ENCODE measurements at places on chromosomes 3 and 15. TPM values are rescaled to one million over a fixed set of nuclear protein-coding genes. Genes with fewer than 3 reads are reported as not detected.
A peak's percentile ranks its signal among the peaks of the same experiment; 100 is the strongest.

GRCh38 chr15:27214961-27215360 is 244.0 kb downstream of the GABRG3 start:
- H3K4me1 ChIP-seq, result no peaks in the 10 kb centered on the region
- no peak for DNase-seq
- no peaks in the 10 kb centered on the region for H3K36me3 ChIP-seq
- no peak overlapping the region for H3K27ac ChIP-seq
- H3K4me3 ChIP-seq, result no peak overlapping the region

The RARB gene
- 5.8 TPM for total RNA-seq

DNA sequence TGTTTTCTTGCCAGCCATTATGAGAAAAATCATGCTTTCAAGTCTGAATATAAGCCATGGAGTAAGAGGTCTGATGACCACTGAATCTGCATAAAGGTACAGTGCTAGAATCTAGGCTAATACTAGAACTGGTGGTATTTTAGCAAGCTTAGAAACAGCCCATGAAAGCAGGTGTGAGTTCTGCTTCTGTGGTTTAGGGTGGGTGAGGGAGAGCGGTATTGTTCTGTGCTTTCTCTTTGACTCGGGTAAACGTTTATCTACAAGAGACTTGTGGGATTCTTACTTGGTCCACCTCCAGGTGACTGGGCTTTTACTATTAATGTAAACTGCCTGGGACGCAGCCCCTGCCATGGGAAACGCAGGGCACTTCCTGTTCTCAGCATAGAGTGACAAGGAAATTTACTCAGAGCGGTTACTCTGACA is 55.2 kb downstream of the PGPEP1L start:
- peaks cover 35% of the 10 kb centered on the region for H3K4me1 ChIP-seq
- no peaks in the 10 kb centered on the region for H3K27me3 ChIP-seq
- H3K4me3 ChIP-seq, result no peak overlapping the region
- DNase-seq, result no peak

DNA sequence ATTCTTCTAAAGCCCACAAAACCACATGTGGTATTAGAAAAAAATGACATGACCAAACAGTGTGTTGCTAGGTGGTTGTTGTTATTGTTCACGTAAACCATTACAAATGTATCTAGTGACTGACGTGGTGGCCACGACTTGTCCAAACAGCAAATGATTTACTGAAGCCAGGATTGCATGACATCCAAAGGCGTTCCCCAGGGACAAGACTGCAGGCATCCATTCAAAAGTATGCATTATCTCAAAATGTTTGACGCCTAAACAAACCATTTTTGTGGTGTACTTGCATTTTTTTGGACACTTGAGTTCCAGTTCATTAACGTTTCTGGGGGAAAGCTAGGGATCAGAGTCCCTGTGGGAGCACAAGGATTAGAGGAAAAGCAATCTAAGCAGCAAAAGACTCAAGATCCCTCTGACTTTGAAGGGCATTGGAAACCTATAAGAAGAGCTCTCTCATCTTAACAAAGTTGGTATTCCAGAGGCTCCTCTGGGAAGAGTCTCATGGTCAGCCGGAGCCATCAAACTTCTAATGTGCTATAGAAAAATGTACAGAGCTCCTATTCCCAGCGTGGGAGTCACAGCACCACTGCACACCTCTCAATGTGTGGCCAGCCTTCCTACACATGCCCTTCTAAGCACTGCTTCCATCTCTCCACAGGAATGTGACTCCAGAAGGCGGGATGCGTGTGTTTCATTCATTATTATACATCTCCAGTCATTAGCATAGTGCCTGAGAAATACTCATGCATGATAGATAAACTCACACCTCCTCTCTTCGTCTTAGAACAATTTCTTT is 62.9 kb downstream of the FBN1 start:
- H3K4me1 ChIP-seq, result no peaks in the 10 kb centered on the region
- no peak overlapping the region for H3K27ac ChIP-seq
- no peaks in the 10 kb centered on the region for H3K27me3 ChIP-seq
- H3K4me3 ChIP-seq, result no peak overlapping the region
- H3K36me3 ChIP-seq, result no peaks in the 10 kb centered on the region

The CYP1A2 gene
- total RNA-seq, result 0.32 TPM

The XYLB gene
- 3.1 TPM for total RNA-seq

DNA sequence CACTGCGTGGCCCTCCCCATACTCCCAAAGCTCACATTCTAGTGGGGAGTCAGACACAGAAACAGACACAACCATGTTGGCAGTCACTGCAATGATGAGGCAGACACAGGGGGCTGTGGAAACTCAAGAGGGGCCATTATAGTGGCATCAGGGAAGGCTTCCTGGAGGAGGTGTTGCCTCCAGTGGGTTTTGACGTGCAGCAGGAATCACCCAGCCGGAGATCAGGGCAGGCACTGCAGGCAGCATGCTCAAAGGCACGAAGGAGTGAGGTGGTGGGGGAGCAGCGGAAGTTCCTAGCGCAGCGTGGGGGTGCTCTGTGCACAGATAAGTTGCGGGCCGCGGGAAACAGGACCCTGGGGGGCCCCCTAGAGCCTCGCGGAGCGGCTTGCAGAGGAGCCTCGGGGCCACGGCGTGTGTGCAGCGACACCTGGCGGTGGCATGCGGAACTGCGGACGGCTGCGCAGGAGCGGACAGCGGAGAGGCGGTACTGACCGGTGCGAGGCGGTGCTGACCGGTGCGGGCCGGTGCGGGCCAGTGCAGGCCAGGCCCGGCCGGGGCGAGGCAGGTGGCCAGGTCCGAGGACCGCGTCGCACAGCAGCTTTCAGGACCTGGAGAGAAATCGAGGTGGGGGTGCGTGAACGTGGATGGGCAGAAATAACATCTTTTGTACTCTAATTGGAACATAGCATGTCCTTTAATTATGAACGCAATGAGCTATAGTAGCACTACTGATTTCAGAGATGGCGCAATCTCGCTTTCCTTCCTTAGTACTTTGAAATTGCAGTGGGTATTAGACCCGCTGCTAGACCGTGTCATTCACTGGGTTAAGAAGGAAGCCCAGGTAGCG is 101.5 kb downstream of the FBLN2 start:
- H3K27ac ChIP-seq, result no peak overlapping the region
- H3K36me3 ChIP-seq, result no peaks in the 10 kb centered on the region
- no peak overlapping the region for H3K4me3 ChIP-seq
- DNase-seq, result peak; percentile 89
- peaks cover 14% of the 10 kb centered on the region for H3K4me1 ChIP-seq

The FGF7 gene
- total RNA-seq, result 21.9 TPM

DNA sequence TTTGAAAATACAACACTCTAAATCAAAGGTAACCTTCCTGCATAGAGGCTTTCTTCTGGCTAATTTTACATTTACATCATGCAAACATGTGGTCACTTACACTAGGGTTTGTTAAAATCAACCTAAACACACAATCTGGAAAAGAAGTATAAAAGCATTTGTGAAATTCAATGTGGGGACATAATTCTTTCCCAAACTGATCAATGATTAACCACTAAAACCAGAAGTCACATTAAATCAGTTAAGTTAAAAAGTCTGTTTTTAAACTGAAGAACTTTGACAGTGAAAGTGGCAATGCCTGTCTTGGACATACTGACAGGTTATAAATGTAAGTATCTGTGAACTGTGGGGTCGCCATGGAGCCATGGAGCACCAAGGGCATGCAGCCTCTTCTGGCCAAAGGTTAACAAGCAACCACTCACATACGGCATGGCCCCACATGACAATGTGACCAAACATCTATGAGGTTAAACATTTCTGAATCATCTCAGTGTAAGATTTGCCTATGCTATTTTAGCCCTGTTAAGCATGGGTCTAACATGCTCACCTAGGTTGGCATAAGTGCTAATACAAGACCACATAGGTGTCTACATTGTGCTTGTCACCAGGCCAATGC is 278.2 kb downstream of the CTNNB1 start:
- H3K4me3 ChIP-seq, result no peak overlapping the region
- H3K27ac ChIP-seq, result no peak overlapping the region
- H3K4me1 ChIP-seq, result no peaks in the 10 kb centered on the region
- H3K27me3 ChIP-seq, result no peaks in the 10 kb centered on the region

All from upper lobe of right lung (tissue), 1 donor.